NCI-H1930 (cell line): ENCODE measurements at places on chromosomes 2 and 18.
A peak's percentile ranks its signal among the peaks of the same experiment; 100 is the strongest.

DNA sequence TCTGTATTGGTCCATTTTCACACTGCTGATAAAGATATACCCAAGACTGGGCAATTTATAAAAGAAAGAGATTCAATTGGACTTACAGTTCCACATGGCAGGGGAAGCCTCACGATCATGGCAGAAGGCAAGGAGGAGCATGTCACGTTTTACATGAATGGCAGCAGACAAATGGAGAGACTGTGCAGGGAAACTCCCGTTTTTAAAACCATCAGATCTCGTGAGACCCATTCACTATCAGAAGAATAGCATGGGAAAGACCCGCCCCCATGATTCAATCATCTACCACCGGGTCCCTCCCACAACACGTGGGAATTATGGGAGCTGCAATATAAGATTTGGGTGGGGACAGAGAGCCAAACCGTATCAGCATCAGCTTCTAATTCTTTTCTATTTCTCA is 217.0 kb downstream of the ANAPC1 start:
- no peak for DNase-seq

DNA sequence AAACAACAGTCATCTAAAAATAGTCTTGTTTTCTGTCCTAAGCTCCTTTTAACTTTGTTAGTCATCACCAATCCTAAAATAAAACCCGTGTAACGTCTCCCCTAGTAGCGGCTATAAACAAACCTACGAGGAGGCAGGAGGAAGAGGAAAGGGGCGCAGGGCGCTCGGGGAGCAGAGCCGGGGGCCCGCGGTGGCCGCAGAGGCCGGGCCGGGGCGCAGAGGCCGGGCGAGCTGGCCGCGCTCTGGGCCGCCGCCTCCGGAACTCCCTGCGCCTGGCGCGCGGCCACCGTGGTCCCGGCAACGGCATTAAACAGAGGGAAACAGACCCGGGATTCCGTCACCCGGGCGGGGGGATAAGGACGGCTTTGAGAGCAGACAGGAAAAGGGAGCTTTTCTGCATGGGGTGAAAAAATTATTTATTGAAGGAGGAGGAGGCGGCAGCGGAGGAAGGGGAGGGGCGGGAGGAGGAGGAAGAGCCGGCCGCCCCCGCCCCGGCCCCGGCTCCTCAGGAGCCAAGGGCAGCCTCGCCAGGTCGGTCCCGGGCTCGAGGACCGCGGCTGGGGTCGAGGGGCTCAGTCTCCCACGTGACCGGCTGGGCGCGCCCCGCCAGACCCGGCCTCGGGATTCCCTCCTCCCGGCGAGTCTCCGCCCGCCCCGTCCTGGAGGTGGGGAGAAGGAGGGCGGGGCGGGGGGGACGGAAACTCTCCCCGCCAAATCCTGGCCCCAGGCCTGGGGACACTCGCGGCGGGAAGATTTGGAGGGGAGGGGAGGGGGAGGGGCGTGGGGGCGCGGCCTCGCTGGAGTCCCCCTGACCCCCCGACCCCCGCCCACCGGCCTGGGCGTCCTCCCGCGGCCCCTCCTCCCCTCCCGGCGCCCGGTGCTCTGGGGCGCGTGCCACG is 1.8 kb upstream of the NFATC1 start:
- peak; percentile 36 for DNase-seq

GRCh38 chr2:85096616-85097015 is 36.6 kb upstream of the TCF7L1 start:
- no peak for DNase-seq

- no peak for DNase-seq
Measured at GRCh38 chr2:217880891-217881290, 121.9 kb downstream of the TNS1 start.

GRCh38 chr2:157336137-157337010 is 10.8 kb upstream of the ERMN start:
- peak; percentile 38 for DNase-seq

DNA sequence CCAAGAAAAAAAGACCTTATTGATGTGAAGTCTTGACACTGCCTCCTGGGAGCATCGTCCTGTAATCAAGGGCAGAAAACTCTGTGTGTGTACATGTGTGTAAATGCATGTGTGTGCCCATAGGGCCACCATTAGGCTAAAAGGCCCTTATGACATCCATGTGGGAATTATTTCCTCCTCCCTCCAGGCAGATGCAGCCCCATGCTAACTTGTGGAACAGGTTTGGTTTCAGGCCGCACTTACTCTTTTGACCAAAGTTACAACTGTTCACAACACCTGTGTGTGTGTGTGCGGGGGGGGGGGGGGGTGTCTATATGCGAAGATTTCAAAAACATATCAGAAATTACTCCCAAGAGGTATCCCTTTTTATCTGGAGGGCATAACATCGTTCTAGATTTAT is 87.4 kb upstream of the SLC14A2 start:
- no peak for DNase-seq

DNA sequence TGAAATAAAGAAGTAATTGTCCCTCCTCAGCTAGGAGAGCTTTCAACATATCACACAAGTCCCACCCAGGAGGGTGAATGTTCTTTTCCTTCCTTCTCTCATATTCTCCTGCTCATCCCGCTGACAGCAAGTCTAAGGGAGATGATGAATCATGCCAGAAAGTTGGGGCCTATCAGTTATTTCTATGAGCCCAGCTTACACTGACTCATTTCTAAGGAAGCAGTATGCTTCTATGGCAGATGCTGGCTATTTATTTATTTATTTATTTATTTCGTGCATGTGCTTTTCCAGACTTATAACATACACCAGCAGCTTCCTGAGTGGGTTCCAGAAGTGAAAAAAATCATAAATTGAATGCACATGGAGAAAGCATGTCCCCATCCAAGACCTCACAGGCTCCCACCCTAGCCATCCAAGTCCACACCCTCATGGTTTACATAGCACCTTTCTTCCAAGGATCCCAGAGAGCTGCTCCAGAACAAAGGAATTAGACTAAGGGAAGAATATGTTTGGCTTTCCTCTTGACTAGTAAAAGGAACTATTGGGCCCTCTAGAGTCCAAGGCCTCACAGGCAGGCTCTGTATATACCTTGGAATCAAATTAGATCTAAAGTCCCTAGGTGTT is 1074.2 kb upstream of the ZEB2 start:
- no peak for DNase-seq

DNA sequence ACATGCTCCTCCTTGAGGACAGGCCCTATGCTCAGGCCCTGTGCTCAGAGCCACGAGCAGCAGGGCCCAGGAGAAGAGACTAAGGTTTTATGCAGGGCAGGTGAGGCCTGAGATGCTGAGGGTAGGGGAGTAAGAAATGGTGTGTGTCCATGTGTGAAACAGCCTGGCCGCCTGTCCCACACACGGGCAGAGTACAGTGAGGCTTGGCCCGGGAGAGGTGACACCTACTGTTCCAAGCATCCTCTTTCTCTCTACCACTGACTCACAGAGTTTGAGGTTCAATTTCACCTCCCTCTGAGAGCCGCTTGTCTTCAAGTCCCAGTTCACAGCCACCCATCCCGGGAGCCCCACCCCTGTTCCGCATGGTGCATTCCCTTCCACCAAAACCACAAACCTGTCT is 54.1 kb downstream of the ADNP2 start:
- DNase-seq = no peak

GRCh38 chr2:10028407-10028987 is 14.9 kb upstream of the KLF11 start:
- no peak for DNase-seq

DNA sequence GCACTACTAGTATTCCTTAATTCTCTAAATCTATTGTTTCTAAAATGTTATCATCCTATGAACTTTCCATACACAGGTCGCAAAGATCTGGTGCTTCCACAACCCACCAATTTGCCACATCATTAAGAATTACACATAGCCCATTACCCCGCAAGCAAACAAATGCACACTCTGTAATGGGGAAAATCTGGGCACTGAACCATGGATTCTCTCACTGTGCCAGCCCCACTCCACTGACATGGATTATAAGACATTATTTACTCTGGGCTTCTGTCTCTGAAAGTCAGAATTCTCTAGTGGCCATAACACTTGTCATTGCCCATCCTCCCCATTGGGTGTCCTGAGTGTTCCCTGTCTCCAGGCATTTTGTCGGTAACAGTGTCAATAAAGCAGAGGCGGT is 537.1 kb downstream of the EPHA4 start:
- no peak for DNase-seq

DNA sequence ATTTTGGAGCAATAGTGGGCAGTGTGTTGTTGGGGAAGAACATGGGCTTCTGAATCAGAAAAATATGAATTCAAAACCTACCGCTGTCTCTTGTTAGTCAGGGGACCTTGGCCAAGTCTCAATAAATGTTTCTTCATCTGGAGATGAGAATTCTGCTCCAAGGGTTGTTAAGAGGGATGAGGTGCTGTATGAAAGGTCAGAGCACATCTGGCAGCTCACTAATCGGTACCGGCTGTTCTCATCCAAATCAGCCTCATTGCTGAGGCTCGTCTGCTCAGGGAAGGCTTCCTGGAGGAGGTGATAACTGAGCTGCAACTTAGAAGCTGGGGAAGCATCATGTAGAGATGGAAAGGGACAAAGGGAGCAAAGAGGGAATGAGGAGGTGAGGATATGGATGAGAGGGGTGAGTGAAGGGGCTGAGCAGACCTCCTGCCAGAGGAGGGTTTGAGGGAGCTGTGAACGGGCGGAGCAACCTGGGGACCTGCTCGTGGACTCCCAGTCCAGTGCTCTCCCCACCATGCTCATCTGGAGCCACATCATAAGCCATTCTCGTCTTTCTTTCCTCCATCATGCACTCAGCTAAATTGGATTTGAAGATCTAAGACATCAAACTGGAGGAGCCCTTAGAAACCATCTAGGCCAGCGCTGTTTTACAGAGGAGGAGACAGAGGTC is 47.4 kb downstream of the GREB1 start:
- DNase-seq = no peak

- DNase-seq = no peak
Measured at GRCh38 chr2:102848366-102848839, 86.6 kb downstream of the TMEM182 start.

DNA sequence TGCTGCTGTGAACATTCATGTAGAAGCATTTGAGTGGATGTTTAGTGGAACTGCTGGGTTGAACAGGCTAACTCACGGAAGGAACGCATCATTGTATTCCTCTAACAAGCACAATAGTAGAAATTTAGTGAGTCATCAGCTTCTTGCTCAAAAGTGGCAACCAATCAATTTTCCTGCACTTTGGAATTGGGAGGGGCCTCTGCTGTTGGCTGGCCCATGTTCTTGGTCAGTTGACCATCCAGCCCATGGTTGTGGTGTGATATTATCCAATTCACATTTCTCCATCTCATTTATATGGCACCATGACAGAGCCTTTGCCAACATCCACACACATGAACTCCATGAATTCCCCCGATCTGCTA is 95.0 kb downstream of the TNFRSF11A start:
- no peak for DNase-seq
